ENCODE measurements at places on chromosomes 12 and 14.

DNA sequence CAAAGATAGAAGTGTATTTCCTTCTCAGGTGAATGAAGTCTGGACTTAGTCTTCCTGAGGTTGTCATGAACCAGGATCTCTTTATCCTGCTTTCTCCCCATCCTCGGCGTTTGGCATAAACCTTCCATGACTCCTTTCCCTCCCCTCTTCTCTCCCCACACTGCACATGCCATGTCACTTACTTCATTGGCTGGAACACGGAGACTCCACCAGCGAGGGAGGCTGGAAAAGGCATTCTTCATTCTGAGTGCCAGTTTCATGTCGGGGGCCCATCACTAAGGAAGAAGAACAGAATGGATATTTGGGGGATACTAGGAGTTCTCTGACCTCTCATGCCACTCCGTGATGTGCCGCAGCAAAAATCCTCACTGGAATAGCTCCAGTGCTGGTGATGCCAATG, 105.6 kb downstream of the VCPKMT start:
- DNase-seq = no peak

DNA sequence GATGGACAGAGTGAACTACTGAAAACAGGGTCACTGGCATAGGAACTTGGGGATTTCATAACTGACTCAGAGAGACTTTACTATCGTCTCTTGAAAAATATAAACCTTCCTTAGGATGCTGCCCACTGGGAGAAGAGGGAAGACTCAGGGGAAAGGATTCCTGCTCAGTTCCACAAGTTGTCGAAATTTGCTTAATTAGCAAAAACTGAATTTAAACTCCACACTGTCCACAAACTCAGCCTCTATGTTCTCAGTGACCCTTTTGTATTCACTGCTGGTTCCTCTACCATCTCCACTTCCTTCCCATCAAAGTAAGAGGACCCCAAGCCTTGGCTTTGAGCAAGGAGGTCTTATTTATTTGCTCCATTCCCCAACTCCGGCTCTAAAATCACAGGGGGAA, 7.2 kb upstream of the MYL6B start:
- DNase-seq = no peak

DNA sequence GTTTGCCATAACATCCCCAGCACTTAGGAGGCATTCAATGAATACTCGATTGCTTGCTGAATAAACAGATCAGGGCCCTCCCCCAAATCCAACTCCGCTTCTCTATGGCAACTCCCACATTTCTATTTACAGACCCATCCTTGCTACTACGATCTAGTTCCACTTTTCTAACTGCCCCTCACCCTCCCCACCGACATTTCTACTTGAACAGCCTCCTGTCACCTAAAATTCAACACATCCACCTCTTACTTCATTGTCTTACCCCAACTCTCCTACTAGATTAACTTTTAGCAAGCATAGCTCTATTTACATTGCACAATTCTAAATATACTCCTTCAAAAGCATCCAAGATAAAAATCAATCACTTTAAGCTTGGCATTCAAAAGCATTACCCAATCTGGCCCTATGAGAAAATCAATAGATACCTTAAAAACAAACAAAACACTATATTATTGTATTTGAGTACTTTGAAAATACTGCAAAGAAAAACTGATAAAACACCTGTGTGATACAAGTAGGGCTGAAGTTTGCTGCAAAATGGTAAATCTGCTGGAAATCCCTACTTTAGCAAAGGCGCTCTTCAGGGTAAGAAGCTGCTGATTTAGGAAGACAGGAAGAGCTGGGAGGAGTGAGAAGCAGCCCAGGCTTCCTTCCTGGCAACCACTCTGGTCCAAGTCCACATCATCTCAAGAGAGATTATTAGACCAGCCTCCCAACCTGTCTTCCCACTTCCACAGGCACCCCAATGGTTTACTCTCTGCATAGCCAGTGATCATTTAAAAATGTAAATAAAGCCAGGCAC, 96.4 kb downstream of the HECTD4 start:
- no peak for DNase-seq

- DNase-seq = no peak
These were observed 94.4 kb downstream of the KIF21A start for GRCh38 chr12:39348523-39348922.

DNA sequence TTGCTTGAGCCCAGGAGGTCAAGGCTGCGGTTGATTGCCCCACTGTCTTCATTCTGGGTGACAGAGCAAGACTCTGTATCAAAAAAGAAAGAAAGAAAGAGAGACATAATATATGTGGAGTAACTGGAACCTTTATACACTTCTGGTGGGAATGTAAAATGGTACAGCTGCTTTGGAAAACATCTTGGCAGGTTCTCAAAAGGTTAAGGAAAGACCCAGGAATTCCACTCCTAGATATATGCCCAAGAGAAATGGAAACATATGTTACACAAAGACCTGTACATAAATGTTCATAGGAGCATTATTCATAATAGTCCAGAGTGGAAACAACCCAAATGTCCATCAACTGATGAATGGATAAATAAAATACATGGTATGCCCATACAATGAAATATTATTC, 7.2 kb downstream of the RBMS2 start:
- DNase-seq = peak; percentile 20

DNA sequence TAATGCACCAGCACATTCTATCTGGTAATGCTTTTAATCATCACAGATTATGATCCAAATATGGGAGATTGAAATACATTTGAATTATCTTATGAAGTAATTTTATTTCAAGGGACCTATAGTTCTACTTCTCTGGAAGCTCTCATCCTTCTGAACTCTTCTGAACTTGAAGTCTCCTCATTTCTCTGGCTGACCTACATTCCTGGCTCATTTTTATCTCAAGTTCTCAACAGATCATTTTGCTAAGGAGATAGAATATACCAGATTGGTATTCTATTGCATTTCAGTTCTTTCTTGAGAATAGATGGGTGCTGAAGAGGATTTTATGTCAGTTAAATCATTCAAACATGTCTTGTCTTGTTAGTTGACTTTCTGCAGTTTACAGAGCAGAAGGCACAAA, 7.9 kb downstream of the HMGA2 start:
- DNase-seq = peak; percentile 59

DNA sequence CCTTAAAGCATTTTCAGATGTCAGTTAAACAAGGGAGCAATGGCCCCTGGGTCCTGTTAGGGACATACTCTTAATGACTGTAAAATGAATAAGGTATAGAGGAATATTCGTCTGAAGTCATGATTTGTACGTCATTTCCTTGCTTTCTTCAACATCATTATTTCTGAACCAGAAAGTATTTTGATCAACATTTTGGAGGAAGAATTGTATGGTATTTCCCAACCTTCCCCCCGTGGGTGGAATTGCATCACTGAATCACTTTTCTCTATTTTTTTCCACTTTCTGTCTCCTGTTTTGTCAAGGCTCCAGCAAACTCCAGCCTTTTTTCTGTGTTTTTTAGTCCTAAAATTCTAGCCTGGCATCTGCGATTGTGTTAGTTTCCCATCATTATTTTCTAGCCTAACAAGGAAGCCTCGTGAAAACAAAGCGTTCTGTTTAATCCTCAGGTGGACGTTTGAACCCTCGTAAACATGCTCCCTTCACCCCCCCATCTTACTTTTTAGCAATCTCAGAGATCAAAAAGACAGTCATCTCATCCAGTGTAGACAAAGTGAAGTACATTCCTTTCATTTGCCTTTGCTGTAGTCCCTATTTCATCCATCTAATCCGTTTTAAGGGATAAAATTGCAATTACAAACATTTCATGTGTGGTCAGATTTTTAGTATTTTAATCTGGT, 62.3 kb downstream of the ETV6 start:
- peak; percentile 78 for DNase-seq

DNA sequence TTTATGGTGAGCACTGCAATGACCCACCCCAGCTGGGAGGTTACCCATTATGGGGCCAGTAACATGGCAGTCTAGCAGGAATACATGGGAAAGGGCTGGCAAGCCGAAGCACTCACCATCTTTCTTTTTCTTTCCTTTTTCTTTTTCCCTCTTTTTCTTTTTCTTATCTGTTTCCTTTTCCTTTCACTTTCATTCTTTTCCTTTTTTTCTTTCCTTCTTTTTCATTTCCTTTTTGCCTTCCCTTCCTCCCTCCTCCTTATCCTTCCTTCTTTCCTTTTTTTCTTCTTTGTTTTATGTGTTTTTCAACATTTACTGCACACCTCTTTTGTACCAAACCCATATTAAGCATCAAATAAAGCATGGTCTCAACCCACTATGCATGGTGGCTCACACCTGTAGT, 501.1 kb downstream of the MED13L start:
- no peak for DNase-seq

GRCh38 chr12:123388177-123388950, 4.4 kb downstream of the KMT5A start:
- peak; percentile 59 for DNase-seq

DNA sequence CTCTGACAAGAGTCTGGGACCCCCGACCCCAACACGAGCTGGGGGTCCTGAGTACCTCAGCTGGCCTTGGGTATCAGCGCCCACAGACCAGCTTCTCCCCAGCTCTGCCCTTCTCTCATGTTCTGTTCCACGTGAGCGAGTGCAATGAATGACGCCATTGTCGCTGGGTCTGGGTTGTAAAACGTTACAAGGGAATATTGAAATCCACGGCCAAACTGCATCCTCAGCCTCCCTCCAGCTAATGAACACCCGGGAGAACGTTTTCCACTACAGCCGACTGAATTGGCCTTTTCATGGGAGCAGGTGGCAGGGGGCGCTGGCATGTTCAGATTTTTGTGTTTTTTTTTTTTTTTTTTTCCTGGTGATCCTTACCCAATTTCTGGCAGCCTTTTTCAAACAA, 34.7 kb downstream of the TBX5 start:
- DNase-seq = no peak

- peak; percentile 85 for DNase-seq
These were observed 188.5 kb downstream of the ALX1 start for GRCh38 chr12:85468356-85469157.

DNA sequence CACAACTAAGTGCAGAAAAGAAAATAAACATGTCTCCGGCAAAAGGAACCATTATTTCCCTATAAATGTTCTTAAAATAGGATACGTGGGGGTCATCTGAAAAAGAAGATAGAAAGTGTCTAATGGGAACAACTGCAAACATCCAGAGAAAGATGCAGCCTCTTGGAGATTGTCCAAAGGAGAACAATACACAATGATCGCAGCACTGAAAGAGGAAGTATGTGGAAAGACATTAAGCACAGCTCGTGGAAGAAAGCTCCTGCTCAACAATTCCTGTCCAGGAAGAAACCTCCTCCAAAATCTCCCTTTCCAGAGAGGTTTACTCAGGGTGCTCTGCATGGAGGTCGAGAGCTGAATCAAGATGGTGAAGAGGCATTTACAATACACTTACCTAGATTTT, 2.5 kb upstream of the LALBA start:
- DNase-seq = no peak

GRCh38 chr12:13962699-13963098, 18.7 kb downstream of the GRIN2B start:
- no peak for DNase-seq

GRCh38 chr14:72401101-72401625, 468.9 kb downstream of the RGS6 start:
- no peak for DNase-seq

DNA sequence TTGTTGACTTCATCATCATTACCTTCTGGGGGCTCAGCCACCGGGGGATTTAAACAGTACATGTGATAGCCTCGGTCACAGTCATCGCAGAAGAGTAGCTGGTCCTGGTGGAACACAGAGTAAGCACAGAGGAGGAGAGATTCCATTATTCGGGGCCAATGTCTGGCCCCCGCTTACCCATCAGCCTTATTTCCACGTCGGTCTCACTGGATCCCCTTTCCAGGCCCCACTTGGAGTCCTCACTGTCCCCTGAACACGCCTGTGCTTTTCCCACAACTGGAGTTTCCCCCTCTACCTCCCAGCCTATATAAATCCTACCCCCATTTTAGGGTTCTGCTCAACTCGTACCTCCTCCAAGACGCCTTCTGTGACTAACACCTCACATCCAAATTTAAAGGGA, 274.0 kb downstream of the DPF3 start:
- DNase-seq = no peak

DNA sequence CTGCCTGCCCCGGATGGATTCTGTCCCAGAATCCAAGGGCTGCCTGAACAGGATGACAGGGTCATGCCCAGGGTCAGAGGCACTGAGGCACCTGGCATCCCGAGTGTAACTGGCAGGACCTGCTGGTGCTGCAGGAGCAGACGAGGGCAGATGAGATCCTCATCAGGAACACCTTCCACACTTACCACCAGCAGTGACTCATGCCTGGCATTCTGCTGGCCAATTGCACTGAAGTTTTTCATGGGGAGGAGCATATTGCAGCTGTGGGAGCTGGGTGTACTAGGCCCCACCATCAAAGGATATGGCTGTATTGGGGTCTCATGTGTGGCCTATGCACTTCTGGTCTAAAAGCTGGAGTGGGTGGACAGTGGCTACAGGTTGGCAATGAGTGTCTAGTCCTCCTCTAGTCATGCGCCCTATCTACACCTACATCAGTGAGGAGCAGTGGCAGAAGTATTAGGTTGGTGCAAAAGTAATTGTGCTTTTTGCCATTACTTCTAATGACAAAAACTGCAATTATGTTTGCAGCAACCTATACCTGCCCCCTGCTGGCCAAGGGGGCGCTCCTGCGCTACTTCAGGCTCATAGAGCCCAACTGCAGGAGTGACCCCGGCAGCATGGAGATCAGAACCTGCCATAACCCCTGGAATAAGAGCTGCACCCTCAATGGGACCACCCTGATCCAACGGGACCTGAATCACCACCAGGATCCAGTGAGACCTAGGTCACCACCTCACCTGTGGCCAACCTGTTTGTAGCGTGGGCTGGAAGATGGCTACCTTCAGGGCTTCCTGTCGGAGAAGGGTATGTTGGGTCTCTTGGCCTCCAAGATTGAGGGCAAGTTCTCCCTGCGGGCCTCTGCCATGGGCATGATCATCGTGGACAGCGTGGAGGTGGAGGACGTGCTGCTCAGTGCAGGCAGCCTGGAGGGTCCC, 8.0 kb upstream of the C12orf42 start:
- DNase-seq = no peak

- no peak for DNase-seq
These were observed 17.1 kb downstream of the TRMT5 start for GRCh38 chr14:60963761-60964160.

GRCh38 chr12:34188974-34189373, 166.7 kb downstream of the ALG10 start:
- no peak for DNase-seq

DNA sequence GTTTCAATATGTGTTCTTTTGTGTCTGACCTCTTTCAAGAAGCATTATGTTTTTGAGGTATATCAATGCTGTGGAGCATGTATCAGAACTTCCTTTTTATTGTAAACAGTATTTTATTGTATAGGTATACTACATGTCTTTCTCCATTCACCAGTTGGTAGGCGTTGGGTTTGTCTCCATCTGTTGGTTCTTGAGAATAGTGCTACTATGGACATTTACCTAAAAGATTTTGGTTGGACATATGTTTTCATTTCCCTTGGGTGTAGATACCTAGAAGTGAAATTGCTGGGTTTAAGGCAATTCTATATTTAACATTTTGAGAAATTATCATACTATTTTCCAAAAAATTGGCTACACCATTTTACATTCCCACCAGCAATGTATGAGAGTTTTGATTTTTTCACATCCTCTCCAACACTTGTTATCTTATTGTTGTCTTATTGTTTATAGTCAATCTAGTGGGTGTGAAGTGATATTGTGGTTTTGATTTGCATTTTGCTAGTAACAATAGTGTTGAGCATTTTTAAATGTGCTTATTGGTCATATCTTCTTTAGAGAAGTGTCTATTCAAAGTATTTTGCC, 409.2 kb downstream of the IPO8 start:
- DNase-seq = peak; percentile 76

- DNase-seq = no peak
These were observed 13.9 kb downstream of the PTHLH start for GRCh38 chr12:27958675-27959074.

GRCh38 chr12:45354399-45354798, 138.5 kb downstream of the ANO6 start:
- no peak for DNase-seq
